ENCODE measurements at places on chromosomes 12 and 14.
A peak's percentile ranks its signal among the peaks of the same experiment; 100 is the strongest.

- peak; percentile 92 for DNase-seq
These were observed 47.4 kb upstream of the SRSF5 start for GRCh38 chr14:69719501-69719951.

- DNase-seq: no peak
These were observed 531.3 kb downstream of the GALC start for GRCh38 chr14:87461704-87462103.

GRCh38 chr12:95303476-95303875 is 85.9 kb downstream of the VEZT start:
- DNase-seq: peak; percentile 44

DNA sequence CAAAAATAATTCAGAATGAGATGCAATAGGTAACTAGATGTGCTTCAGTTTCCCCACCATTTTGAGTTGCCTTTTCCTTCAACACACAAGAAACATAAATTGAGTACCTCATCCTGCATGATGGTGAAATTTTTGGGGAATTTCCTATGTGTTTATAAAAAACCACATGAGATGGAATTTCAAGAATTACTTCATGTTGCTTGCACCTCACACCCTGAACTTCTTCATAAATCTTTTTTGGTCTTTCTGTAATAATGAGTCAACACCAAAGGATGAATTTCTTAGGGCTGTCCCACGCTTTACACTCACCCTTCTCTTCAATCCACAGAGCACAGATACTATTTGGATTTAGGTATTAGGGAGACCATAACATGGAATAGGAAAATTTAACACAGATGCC is 22.6 kb upstream of the LUM start:
- peak; percentile 94 for DNase-seq

DNA sequence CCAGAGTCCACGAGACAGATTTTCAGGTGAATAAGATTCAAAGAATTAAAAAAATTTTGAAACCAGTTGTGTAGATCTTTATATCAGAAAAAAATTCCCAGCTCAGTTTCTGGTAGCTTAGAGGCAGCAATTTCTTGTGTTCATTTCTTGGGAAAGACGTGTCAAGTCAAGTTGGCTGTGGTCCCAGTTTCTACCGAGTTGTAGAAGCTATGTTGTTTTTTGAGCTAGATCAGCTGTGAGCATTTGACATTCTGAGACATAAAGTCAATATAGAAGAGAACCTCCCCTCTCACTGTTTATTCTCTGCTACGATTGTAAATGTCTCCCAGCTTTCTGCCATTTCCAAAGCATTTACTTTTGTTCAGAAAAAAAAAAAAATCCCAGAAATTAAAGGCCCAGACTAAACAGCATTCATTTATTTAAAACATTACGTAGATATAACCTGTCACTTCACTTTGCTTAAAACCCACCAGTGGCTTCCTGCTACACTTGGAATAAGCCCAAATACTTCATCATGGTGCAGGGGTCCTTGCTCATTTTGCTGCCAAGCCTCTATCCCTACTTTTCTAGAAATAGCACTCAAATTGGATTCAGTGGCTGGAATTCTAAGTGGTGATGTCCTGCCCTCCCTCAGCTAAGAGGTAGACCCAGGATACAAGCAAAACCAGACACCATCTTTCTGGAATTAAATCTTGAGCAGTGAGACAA is 20.6 kb upstream of the PYGL start:
- peak; percentile 97 for DNase-seq

GRCh38 chr14:26217778-26218177 is 380.1 kb downstream of the NOVA1 start:
- DNase-seq: no peak

GRCh38 chr12:12436831-12437345 is 80.0 kb downstream of the BORCS5 start:
- DNase-seq: peak; percentile 29

GRCh38 chr14:24430143-24430681 is 458 bp downstream of the KHNYN start:
- DNase-seq: peak; percentile 86

DNA sequence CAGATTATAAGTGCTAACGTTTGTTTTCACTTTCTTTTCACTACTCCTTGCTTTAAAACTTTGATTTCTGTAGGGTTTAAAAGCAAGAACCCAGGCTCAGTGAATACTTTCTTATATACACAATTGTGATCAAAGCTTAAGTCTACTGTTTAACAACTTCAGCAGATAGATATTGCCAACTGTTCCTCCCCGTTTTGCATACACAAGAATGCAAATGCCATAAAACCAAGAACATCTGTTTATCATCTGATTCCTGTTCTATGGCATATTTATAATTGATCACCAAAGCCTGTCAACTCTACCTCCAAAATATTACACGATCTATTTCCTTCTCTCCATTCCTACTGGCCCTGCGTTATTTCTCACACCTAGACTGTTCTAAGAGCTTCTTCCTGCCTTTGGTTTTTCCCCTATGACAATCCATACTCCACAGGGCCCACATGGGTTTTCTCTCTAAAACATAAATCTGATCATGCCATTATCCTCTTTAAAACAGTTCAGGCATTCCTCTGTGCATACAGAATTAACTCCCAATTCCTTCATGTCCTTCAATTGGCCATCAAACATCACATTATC is 15.9 kb downstream of the MED13L start:
- no peak for DNase-seq

- no peak for DNase-seq
These were observed 55.9 kb downstream of the AACS start for GRCh38 chr12:125121106-125121505.

DNA sequence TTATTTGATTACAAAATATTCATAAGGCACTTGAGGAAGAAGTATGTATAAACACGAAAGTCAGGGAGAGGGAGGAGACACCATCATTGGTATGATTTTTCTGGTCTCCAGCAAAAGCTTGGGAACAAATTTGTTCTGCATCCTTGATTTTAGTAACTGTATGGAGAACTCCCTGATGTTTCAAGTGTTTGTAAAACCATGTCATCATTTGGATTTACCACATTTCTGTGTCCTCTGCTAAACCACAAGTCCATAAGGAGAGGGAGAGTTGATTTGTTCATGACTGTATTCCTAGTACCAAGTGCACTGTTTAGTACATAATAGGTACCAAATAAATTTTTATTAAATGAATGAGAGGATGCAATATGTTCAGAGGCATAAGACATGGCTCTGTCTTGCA is 181.1 kb downstream of the BTG1 start:
- DNase-seq: peak; percentile 24

DNA sequence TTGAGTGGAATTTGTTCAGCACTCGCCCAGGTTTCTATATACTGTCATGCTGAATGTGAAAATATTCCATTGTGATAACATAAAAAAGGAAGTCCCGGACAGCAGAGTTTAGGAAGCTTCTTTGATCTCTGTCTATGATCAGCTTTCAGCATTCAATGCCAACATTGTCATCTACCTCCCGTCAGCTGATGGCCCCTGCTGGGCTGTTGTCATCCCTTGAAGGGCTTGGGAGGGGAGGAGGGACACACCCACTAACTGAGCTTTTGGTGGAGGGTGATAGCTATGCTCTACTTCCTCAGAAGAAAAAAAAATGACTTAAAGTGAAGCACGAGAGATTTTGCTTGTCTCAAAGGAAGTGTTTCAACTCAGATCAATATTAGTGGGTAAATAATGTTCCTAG is 4.7 kb upstream of the KRT77 start:
- no peak for DNase-seq

- no peak for DNase-seq
These were observed 827.9 kb downstream of the BCL11B start for GRCh38 chr14:98444077-98444476.

- no peak for DNase-seq
These were observed 37.7 kb upstream of the DICER1 start for GRCh38 chr14:95195031-95195430.

- DNase-seq: no peak
These were observed 232.0 kb downstream of the BTG1 start for GRCh38 chr12:91913651-91914050.

- no peak for DNase-seq
These were observed 326.1 kb downstream of the TMEM121 start for GRCh38 chr14:105852378-105853088.

GRCh38 chr12:14931791-14932560 is 6.4 kb downstream of the ERP27 start:
- DNase-seq: peak; percentile 25

DNA sequence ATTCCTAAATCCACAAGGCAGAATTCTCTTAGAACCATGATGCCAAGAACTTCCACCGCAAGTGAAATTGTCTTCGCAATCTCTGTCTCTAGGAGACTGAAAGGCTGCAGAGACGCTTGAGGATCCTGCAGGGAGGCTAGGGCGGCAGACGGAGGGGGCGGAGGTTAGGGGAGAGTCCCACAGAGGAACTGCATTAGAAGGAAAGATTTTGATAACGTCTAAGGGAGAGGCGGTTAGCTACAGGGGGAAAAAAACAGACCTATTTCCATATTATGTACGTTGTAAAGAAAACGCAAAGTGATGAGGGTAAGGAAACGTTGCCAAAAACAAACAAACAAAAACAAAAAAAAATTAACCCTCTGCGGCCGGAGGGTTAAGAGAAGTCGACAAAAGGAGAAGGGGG is 595 bp downstream of the KLHL28 start:
- DNase-seq: peak; percentile 72

GRCh38 chr14:61929651-61930050 is 167.4 kb downstream of the SNAPC1 start:
- no peak for DNase-seq

- DNase-seq: no peak
These were observed 12.9 kb upstream of the CORO1C start for GRCh38 chr12:108744021-108744897.

DNA sequence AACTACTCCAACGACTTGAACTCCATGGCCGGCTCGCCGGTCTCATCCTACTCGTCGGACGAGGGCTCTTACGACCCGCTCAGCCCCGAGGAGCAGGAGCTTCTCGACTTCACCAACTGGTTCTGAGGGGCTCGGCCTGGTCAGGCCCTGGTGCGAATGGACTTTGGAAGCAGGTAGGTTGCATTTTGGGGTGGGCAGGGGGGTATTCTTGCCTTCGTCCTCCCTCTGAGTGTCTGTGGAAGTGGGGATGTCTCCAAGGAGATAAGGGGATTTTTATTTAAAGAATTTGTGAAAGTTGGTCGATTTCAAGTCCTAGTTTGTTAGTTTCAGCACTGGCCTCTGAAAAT is 1.3 kb downstream of the ASCL1 start:
- DNase-seq: no peak

DNA sequence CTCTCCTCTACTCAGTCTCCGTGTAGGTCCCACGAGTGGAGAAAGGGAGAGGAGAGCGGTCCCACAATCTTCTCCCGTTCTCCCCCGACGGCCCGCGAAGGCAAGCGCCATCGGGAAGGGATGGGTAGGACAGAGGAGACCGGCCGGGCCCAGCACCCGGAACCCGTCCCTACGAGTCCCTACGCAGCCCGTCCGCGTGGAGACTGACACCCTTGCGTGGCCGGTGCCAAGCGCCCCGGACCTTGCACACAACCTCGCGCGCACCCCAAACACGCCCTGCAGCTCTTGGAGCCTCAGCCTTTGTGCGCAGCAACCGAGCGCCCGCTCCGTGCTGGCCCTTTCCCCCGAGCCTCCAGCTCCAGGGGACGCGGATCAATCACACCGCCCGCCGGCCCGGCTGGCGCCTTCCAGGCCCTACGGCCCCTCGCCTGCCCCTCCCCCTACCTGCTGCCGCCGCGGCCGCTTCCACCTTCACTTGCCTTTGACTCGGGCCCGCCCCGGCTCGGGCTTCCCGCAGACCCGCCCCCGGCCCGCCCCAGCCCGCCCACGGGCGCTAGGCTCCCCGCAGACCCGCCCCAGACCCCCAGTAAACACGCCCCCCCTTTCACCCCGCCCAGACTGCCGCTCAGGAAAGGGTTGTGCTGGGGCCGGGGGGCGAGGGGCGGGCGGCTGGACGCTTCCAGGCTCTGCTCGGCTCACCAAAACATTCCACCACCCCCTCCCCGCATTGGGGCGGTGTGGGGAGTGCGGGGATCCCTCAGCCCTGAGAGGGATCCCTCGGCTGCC is at the start of gene NDRG2:
TSS of gene NDRG2 (minus strand) at position 477 of the 786 bp plus-strand sequence. CDS start 1,746 bp downstream, outside the sequence.
- no peak for DNase-seq

DNA sequence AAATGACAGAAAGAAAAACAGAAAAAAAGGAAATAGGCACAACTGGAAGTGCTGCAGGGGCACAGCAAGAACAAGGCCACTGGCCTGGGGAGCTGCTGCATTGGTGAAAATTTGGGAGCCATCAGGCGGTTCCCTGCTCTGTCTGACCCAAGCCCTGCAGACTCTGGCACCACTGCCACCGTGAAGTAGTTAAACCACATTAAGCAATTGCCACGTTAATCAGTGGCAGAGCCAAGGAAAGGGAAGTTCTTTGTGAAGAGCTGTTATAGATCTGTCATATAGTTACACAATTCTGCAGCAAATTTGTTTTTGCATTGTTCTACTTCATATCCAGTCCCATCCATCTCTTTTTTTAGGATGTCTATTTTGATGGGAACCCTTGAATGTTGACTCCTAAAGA is 915.3 kb downstream of the FSCB start:
- DNase-seq: no peak

GRCh38 chr14:56129092-56129491 is 10.9 kb downstream of the PELI2 start:
- no peak for DNase-seq

- no peak for DNase-seq
These were observed 759.1 kb downstream of the GALC start for GRCh38 chr14:87233806-87234384.

DNA sequence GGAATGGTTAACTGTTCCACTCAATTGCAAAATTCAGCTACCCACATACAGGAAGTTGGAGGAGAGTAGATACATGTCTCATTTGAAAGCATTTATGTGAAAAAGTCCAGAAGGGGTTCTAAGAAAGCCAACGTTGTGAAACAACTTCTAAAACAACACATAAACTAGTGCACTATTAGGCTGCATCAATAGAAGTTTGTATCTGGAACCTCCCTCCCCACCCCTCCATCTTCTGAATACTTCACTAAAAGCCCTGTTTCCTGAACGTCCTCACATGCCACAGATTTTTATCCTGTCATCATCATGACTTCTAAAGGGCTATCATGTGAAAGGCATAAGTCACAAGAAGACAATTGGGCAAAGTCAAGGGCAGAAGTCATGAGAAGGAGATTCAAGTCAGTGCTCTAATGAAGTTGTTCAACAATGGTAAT is 5.5 kb downstream of the KRT79 start:
- peak; percentile 46 for DNase-seq

Data from EH (cell line).